Activated CD4-positive, alpha-beta T cell treated with anti-CD3 and anti-CD28 coated beads, Interleukin-2, amount 10 ng/mL, durations not matched to agents 7 days and 5 days (primary cell): ENCODE measurements at places on chromosomes 3 and 15.

GRCh38 chr15:60324706-60325438 lies 72.9 kb downstream of the ANXA2 start:
- no peaks in the 10 kb centered on the region for H3K36me3 ChIP-seq
- H3K27me3 ChIP-seq: peaks cover 57% of the 10 kb centered on the region
- H3K27ac ChIP-seq: no peak overlapping the region
- no peak overlapping the region for H3K4me3 ChIP-seq
- no peak for DNase-seq
- peaks cover 8% of the 10 kb centered on the region for H3K4me1 ChIP-seq

- H3K4me1 ChIP-seq: no peaks in the 10 kb centered on the region
- H3K36me3 ChIP-seq: no peaks in the 10 kb centered on the region
- H3K4me3 ChIP-seq: no peak overlapping the region
- H3K27me3 ChIP-seq: no peaks in the 10 kb centered on the region
These were observed 382.7 kb downstream of the GBE1 start for GRCh38 chr3:81378552-81379293.

GRCh38 chr3:125462722-125463299 lies 57.2 kb downstream of the SNX4 start:
- H3K27me3 ChIP-seq: no peaks in the 10 kb centered on the region
- H3K4me1 ChIP-seq: no peaks in the 10 kb centered on the region
- H3K36me3 ChIP-seq: peaks cover 20% of the 10 kb centered on the region

DNA sequence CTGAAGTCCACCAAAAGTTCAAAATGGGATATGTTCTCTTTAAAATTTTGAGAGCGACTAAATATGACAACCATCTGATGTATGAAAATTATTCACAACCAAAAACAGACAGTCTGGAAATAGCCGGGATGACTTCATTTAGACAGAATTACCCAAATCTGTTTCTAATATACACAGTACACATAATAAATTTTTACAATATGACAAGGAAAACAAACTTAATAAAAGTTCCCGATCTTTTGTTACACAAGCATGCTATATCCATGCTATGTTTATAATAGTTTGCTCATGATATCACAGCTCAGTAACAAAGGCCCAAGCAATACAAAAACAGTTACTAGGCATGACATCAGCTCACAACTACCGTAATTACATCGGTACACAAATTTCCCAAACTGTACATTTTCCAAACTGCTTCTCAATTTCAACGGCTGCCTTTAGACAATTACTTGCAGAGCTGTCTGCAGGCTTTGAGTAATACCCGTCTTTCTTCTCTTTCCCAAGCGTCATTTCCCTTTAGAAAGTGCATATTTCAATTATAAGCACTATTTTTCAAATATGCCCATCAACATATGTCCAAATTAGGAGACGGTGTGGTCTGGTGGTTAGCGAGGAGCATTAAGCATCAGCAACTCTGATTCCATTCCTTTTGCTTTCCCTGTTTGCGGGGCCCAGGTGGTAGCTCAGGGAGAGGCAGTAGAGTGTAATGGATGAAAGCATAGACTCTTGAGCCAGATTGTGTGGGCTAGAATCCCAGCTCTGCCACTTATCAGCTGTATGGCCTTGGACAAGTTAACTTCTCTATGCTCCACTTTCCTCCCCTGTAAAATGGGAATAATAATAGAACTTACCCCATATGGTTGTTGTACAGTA lies 481.2 kb downstream of the FOXP1 start:
- DNase-seq: no peak
- H3K4me1 ChIP-seq: peaks cover 61% of the 10 kb centered on the region

- H3K4me3 ChIP-seq: no peak overlapping the region
- H3K36me3 ChIP-seq: no peaks in the 10 kb centered on the region
- no peaks in the 10 kb centered on the region for H3K27me3 ChIP-seq
- DNase-seq: no peak
These were observed 436.6 kb downstream of the SOX2 start for GRCh38 chr3:182148360-182148759.

- no peak overlapping the region for H3K27ac ChIP-seq
- H3K4me3 ChIP-seq: no peak overlapping the region
These were observed 336.1 kb upstream of the NR2F2 start for GRCh38 chr15:95994418-95994817.

GRCh38 chr15:48675436-48675835 lies 29.9 kb upstream of the FBN1 start:
- H3K4me1 ChIP-seq: no peaks in the 10 kb centered on the region
- no peaks in the 10 kb centered on the region for H3K36me3 ChIP-seq
- DNase-seq: no peak
- H3K27ac ChIP-seq: no peak overlapping the region

GRCh38 chr3:12884790-12885582 lies 43.6 kb upstream of the RPL32 start:
- H3K4me3 ChIP-seq: no peak overlapping the region
- H3K36me3 ChIP-seq: no peaks in the 10 kb centered on the region
- H3K27me3 ChIP-seq: peaks cover 26% of the 10 kb centered on the region
- no peak overlapping the region for H3K27ac ChIP-seq
- DNase-seq: no peak
- peaks cover 24% of the 10 kb centered on the region for H3K4me1 ChIP-seq

GRCh38 chr15:40563426-40563825 lies 1.4 kb downstream of the CCDC32 start:
- H3K27me3 ChIP-seq: peaks cover 2% of the 10 kb centered on the region
- H3K4me1 ChIP-seq: peaks cover 41% of the 10 kb centered on the region
- H3K27ac ChIP-seq: no peak overlapping the region
- DNase-seq: no peak
- peak overlapping the region; percentile 97 for H3K4me3 ChIP-seq

DNA sequence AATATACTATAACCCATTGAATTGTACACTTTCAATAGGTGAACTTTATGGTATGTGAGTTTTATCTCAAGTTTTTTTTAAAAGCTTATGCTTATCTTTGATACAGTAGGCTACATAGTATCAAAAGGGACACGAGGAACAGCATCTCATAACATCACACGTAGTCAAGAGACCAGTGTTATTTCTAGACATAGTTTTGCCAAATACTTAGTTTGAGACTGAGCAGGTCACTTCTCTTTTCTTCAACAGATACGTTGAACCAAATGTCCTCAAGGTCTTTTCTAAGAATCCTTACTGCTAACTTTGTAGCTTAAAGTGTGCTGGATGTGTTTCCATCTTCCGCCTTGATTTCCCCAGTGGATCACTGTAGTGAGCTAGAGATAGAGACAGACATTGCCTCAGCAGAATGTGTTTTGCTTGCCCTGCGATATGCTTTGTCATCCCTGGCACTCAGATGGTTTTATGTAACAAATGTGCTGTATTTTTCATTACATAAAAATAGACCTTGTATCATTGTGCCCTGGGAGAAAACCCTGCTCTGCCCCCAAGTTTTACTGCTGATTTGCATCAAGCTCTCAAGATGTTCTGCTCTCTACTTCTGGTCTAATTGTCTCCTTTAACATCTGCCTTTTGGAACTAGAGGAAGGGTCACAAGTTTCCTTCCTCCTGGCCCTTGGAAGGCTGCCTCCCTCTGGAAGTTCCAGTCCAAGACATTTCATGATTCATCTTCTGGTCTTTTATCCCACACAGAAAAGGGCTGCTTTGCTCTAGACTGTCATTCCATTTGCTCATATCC lies 426.4 kb upstream of the RGMA start:
- H3K4me3 ChIP-seq: no peak overlapping the region
- H3K4me1 ChIP-seq: no peaks in the 10 kb centered on the region
- H3K27me3 ChIP-seq: peaks cover 10% of the 10 kb centered on the region
- no peak for DNase-seq

GRCh38 chr3:160027541-160028195 lies 39.0 kb downstream of the IL12A start:
- peak; percentile 8 for DNase-seq
- H3K27me3 ChIP-seq: no peaks in the 10 kb centered on the region
- H3K27ac ChIP-seq: peak overlapping the region; percentile 84
- H3K4me1 ChIP-seq: peaks cover 26% of the 10 kb centered on the region

DNA sequence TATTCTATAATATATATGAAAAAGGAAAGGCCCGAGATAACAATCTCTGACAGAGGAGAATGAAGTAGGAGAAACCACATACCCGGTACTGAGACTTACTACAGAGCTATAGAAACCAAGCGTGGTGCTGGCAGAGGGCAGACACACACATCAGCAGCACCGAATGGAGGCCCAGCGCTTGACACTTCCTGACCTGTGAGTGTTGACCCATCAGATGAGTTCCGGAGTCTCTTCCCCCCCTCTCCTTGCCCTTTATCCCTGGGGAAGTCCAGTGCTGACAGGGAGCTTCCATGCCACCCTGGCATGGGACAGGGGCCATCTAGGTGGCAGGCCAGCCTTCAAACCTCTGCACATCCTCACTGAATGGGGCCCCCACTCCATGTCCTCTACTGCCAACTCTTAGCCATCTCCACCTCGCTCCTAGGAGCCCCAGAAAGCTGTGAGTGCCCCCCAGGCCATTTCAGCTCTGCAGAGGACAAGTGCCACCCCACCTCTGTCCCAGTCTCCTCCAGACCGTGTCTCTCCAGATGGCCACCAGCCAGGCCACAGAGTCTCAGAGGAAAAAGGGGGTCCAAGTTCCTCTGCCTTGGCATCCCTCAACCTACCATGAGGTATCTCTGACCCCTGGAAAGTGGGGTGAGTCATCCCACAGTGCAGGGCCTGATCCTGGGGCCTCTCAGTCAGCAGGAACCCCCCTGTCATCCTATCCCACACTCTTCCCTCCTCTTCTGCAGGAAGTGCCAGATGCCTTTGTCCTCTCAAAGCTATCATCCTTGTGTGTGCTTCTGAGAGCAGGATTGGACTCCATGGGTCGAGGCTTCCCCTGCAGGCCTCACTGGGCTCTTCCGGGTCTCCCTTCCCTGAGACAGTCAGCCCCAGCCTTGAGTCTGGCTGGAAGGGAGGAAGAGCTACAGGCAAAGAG lies 116.5 kb upstream of the ALDH1A3 start:
- H3K27ac ChIP-seq: no peak overlapping the region
- H3K27me3 ChIP-seq: peaks cover 12% of the 10 kb centered on the region

DNA sequence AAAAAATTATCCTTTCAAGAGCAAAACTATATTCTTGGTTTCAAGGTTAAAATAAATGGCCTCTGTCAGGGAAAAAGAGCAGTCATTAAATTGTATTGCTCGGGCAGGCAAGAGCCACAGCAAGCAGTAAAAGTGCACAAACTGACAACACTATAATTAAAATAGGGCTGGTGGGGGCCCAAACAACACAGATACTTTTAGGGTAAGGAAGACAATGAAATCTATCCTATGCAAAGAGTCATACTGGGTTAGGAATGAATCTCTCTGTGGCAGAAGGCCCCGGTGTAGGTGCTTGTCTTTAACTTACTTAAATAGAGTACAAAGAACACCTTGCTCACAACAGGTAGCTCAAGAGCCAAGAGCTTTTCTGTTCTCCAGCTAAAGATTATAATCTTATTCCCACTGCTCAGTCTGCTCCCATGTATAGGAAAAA lies 94.7 kb downstream of the DLG1 start:
- H3K27ac ChIP-seq: no peak overlapping the region
- no peak for DNase-seq
- no peak overlapping the region for H3K4me3 ChIP-seq
- peaks cover 6% of the 10 kb centered on the region for H3K36me3 ChIP-seq
- H3K27me3 ChIP-seq: no peaks in the 10 kb centered on the region
- H3K4me1 ChIP-seq: peaks cover 27% of the 10 kb centered on the region

GRCh38 chr15:39799552-39800011 lies 16.9 kb upstream of the FSIP1 start:
- no peak overlapping the region for H3K4me3 ChIP-seq
- H3K36me3 ChIP-seq: no peaks in the 10 kb centered on the region
- peaks cover 25% of the 10 kb centered on the region for H3K27me3 ChIP-seq
- H3K27ac ChIP-seq: no peak overlapping the region
- no peaks in the 10 kb centered on the region for H3K4me1 ChIP-seq

GRCh38 chr3:72405943-72406566 lies 442.2 kb downstream of the SHQ1 start:
- H3K4me1 ChIP-seq: peaks cover 45% of the 10 kb centered on the region
- no peak for DNase-seq
- no peak overlapping the region for H3K27ac ChIP-seq
- no peaks in the 10 kb centered on the region for H3K27me3 ChIP-seq
- H3K4me3 ChIP-seq: no peak overlapping the region

DNA sequence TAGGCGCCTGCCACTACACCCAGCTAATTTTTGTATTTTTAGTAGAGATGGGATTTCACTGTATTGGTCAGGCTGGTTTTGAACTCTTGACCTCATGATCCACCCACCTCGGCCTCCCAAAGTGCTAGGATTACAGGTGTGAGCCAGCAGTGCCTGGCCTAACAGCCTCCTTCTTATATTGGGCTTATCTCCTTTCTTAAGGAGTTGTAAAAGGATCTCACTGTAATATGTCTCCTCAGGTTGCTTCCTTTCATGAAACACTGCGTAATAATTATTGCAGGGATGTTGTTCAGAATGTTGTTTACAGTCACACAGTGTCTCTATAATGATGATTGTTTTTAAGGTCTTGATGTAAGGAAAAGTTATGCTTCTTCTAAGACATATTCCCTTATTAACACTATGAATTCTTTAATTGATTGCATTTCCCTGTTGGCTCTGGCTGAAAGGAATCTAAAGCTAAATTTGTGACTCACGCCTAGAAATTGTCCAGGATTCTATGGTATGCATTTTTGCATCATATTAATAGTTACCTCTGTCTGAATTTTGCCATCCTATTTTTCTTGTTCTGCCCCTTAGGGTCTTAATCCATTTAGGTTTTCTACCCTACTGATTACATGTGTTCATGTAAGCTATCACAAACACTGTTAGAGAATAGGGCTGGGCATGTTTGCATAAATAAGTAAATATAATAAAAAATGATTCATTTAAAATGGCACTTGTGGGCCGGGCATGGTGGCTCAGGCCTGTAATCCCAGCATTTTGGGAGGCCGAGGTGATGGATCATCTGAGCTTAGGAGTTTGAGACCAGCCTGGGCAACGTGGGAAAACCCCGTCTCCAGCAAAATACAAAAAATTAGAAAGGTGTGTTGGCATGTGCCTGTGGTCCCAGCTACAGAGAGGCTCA lies 24.5 kb upstream of the RNF111 start:
- H3K4me3 ChIP-seq: no peak overlapping the region
- no peak overlapping the region for H3K27ac ChIP-seq
- H3K36me3 ChIP-seq: no peaks in the 10 kb centered on the region
- no peak for DNase-seq
- no peaks in the 10 kb centered on the region for H3K4me1 ChIP-seq

GRCh38 chr15:74775132-74775562 lies 6.7 kb upstream of the CSK start:
- H3K27me3 ChIP-seq: peaks cover 1% of the 10 kb centered on the region
- peak overlapping the region; percentile 80 for H3K27ac ChIP-seq
- no peak overlapping the region for H3K4me3 ChIP-seq
- H3K36me3 ChIP-seq: peaks cover 9% of the 10 kb centered on the region
- DNase-seq: no peak

GRCh38 chr15:60363087-60363549 lies 34.7 kb downstream of the ANXA2 start:
- peaks cover 64% of the 10 kb centered on the region for H3K36me3 ChIP-seq
- H3K4me3 ChIP-seq: peak overlapping the region; percentile 1
- no peaks in the 10 kb centered on the region for H3K27me3 ChIP-seq
- peak overlapping the region; percentile 80 for H3K27ac ChIP-seq
- H3K4me1 ChIP-seq: peaks cover 39% of the 10 kb centered on the region
- DNase-seq: no peak

GRCh38 chr15:87470923-87471322 lies 785.6 kb downstream of the NTRK3 start:
- H3K4me1 ChIP-seq: no peaks in the 10 kb centered on the region
- DNase-seq: no peak
- H3K4me3 ChIP-seq: no peak overlapping the region
- H3K36me3 ChIP-seq: no peaks in the 10 kb centered on the region
- no peaks in the 10 kb centered on the region for H3K27me3 ChIP-seq

GRCh38 chr3:178139116-178139515 lies 397.1 kb upstream of the KCNMB2 start:
- no peak overlapping the region for H3K4me3 ChIP-seq
- no peak overlapping the region for H3K27ac ChIP-seq
- DNase-seq: no peak
- no peaks in the 10 kb centered on the region for H3K27me3 ChIP-seq
- H3K4me1 ChIP-seq: no peaks in the 10 kb centered on the region
